GF-D8 (cell line): ENCODE measurements at places on chromosomes 5 and 9.

DNA sequence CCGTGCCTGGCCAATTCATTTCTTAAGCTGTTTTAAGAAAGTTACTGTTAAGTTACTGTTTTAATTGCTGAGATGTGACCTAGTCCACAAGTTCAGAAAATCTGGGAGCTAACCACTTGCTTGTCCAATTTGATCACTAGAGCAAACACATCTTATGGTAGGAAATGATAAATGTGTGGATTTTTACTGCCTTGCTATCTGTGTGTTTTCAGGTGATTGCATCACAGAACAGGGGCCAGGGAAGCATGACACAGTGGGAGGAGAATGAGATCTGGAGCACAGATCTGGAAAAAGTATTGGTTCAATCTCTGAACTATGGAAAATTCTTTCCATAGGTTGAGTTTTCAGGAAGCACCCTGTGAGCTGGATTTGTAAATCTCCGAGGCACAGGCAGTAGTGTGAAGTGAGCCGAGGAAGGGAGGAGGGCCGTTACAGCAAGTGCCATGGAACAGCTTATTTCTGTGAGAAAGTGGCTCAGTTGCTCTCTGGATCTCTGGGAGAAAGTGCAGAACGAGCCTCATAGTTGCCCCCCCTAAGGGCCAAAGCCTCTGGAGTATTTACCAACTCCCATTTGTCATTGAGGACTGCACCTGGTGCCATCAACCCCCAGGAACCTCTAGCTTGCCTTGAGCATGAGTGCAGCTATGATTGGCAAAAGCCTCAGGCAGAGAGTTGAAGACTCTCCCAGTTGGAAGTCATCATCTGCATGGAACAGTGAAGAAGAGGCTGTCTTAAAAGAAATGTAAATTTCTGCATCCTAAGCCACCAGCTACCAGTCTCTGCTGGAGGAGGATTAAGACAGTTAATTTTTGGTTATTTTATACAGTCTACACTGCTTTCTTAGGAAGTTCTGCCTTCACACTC, 161.8 kb upstream of the CLINT1 start:
- no peak for DNase-seq

DNA sequence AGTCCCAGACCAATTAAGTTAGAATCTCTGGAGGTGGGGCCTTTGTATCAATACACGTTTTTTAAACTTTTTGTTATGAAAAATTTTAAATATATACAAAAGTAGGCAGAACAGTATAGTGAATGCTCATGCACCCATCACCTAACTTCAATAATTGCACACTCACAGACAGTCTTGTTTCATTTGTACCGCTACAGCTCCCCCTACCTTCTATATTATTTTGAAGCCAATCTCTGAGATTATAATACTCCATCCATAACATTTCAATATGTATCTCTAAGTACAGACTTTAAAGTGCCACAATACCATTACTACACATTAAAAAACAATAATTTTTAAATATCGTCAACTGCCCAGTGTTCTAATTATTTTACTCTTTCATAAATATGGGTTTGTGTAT, 32.9 kb downstream of the ISL1 start:
- no peak for DNase-seq

GRCh38 chr9:90956026-90956810, 154.6 kb downstream of the SYK start:
- no peak for DNase-seq

- no peak for DNase-seq
These were observed 276.0 kb downstream of the TENT4A start for GRCh38 chr5:6989230-6989629.

DNA sequence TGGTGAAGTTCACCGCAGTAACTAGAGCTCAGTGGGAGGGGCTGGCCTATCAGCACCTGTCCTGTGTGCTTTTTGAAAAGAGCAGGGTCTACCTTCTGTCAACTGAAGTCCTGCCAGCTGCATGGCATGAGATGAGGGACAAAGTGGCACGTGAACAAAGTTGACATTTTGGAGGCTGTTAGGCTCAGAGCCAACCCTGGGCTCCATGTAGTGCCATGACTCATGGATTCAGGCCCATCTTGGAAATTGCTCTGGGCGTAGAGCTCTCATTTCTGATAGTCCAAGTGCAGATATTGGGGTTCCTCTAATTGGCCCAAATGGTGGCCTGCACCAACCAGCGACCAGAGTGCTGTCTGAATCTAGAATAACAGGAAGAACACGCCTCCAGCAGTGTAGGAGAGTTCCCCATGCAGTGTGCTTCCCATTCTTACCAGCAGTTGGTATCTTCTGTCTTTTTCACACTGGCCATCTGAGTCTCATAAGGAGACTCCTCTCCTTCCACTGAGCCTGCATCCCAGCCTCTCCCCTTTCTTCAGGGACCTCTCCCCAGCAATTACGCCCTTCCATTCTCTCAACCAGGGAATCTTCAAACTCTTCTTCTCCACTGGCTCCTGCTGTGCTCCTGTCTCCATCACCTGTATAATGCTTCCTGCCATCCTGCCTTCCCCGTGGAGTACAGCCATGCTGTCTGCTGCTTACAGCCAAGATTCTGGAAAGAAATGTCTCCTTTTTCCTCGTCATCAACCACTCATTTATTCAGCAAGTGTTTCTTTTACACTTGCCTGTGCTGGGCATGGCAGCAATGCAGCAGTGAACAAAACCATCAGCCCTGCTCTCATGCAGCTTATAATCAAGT, 30.4 kb downstream of the IRF1 start:
- no peak for DNase-seq

DNA sequence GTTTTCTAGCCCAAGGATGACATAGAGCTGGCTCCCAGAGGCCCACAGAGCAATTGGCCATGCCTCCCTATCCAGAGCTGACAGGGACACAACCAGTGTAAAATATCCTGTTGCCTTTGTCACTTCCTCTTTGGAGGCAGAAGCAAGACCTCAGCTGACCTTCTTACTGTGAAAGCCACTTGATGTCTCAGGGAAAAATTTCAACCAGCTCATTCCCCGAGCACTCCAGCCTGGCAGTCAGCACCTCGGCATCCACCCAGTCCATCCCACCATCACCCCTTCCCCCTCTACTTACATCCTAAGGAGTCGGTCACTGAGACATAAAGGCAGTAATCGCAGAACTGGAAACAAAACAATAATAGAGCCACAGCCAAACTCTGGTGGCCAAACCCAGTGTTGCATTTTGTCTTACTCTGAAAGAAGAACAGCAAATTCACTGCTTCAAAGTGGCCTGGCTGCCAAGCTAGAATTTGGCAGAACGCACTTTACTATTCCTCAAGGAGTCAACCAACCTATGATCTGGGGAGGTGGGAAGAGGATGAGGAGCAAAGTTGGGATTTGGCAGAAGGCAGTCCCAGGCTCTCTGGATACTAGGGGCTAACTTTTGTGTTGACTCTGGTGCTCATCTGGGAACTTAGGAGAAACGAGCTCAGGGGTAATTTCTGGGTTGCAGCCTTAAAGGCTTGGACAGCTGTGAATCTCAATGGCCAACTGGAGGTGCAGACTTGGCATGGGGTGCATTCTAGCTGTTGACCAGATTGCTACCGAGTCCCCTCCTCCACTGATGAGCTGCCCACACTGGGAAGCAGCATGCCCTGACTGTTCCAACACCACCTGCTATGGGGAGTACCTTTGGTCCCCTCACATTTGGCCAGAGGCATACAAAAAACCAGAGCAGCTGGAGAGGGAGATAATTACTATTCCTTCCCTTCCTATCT, 13.6 kb downstream of the NIPAL4 start:
- peak; percentile 3 for DNase-seq

DNA sequence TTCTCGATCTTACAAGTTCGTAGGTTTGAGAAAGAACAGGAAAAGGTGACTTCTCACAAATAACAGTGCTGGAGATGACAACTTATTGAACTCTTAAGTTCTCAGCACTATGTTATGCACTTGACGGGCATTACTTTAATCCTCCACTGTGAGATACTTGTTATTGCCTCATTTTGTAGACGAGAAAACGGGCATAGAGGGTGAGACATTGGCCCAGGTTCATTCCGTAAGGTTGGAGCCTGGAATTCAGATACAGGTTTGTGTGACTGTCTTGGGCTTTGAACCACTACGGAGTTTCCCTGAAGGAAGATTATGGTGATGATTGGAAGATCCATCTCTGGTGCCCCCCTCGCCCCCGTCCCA, 657 bp downstream of the MAT2B start:
- DNase-seq, result no peak

DNA sequence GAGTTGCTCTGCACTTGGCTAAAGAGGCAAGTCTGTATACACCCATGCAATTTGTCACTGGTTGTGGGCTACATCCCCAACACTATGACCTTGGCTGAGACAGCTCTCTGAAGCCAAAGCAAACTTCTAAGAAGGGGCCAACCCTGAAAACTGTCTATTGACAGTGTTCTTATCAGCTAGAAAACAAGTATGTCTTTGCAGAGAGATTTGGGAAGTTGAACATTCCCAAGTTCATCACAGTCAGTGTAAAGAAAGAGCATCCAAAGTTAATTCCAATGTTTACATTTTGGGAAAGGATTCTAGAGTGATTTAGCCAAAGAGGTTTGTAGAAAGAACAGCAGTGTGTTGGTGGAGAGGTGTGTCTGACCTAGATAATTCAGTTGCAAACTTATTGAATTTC, 711.1 kb upstream of the CHD1 start:
- DNase-seq, result no peak
